Activated T-helper 1 cell treated with anti-CD3 and anti-CD28 coated beads, Interleukin-12 subunit alpha, Interleukin-12 subunit beta, Interleukin-2, Interleukin-4 antibody, amounts not matched to agents 30 ng/mL and 10 ng/mL and 1 ng/mL, durations not matched to agents 14 hours and 24 hours and 36 hours (primary cell): ENCODE measurements at places on chromosomes 16 and 17.

- DNase-seq = no peak
Observed at GRCh38 chr17:48162946-48163506, 55.5 kb downstream of the SNX11 start.

DNA sequence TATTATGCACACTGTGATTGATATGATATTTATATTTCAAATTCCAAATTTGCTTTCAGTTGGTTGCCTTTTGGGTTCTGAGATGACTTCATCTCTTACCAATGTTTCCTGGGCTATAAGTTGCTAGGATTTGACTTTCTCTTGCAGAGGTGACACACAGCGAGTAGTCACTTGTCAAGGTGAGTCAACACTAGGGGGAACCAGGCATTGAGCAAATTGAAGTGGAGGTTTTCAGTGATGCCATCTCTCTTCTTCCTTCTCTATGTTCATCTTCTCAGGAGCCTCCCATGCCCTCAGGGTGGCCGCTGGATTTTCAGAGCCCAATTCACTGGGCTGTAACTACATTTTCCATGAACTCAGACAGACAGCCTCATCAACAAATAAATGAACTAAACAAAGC, 6.0 kb upstream of the CPD start:
- DNase-seq = no peak

- no peak for DNase-seq
Observed at GRCh38 chr17:79786930-79787643, 9.1 kb downstream of the CBX2 start.

DNA sequence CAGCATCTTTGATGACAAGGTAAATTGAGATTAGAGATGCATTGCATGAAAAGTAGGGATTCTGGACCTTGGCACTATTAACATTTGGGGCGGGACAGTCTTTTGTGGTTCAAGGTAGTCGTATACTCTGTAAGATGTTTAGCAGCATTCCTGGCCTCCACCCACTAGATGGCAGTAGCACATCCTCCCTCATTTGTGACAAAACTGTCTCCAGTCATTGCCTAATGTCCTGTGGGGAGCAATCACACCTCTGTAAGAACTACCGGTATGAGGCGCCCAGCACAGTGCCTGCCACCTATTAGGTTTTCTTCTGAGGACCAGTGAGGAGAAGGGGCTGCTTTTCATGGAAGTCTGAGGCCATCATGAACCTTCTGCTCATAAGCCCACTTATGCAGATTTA, 180.8 kb downstream of the RBFOX1 start:
- no peak for DNase-seq

DNA sequence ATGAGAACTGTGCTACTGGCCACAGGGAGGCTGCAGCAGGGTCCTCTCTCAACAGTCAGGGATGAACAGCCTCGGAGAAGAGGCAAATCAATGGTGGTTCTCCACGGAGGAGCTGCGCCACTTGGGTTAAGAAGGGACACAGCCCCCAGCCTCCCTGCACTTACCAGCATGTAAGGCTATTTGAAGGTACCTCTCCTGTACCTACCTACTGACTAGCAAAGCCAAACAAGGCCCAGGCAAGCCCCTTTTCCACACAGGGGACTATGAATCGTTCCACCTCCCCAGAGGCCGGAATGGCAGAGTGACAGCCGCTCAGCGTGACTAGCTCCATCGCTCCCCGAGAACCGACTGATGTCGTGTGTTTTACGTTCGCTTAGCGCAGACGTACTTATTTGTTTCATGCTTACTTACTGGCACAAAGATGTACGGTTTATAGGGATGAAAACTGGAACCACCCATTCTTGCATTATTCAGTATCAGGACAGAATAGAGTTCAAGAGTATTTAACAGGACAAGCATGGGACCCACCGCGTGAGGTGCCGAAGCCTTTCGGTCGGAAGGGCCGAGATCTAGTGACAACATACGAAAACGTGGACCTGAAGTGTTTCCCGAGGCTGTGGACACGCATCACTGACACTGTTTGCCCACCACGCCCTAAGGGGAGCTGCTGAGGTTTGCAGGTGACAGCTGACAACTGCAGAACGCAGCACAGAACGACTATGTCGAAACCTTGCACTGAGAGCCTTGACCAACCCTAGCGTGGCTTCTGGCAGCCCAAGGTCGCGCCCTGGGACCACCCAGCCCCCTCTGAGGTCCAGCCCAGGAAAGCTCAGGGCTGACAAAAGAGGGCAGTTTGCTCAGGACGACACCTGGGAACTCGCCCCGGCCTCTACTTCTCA, 1.0 kb downstream of the TEPSIN start:
- DNase-seq = no peak

DNA sequence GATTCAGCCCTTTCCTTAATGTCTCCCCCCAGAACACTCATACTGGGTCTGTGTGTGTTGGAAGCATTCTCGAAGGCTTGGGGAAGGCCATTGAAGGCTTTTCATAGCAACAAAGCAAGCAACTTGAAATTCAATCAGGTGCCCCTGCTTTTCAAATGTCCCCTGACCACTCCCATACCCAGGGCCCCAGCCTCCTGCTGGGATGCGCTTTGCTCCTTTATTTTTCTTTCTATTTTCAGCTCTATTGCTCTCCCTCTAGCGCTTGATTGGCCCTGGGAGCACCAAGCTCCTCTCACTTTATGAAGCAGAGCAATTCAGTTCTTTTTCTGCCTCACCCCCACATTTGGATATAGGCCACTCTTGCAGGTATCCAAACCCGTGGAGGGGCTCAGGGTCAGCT, 92.0 kb downstream of the WSCD1 start:
- DNase-seq = no peak

DNA sequence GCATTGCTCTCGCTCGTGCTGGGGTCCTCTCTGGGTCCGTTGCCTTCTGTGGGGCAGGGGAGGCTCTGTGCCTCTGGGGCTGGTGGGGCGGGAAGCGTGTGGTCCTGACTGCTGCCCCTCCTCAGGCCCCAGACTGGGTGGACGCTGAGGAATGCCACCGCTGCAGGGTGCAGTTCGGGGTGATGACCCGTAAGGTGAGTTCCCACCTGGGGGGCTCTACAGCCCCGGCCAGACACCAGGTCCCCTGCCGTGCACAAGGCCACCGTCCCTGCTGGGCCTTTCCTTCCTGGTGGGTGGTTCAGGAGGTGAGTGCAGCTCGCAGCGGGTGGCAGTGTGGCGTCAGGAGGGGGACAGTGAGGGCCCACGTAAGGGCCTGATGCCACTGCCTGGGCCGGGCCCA, 6.7 kb downstream of the HGS start:
- no peak for DNase-seq

DNA sequence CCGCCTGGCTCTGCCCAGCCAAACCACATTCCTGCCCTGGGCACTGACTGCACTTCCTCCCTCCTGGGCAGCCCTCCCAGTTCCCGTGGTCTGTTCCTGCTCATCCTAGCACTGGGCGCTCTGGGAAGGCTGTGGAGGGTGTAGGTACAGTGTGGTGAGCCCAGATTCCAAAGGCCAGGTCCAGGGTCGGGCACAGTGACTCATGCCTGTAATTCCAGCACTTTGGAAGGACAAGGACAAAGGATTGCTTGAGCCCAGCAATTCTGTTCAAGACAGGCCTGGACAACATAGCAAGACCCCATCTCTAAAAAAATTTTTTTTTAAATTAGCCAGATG, 30.6 kb downstream of the C16orf74 start:
- DNase-seq = no peak

- no peak for DNase-seq
Observed at GRCh38 chr17:8473451-8474192, 37.9 kb downstream of the NDEL1 start.

GRCh38 chr16:84585467-84585866, 32.4 kb downstream of the COTL1 start:
- no peak for DNase-seq
